Prostate gland (tissue), 2 donors: ENCODE measurements at places on chromosomes 12 and 14. TPM values are rescaled to one million over a fixed set of nuclear protein-coding genes. Genes with fewer than 3 reads are reported as not detected.

- DNase-seq: no peak
- H3K4me3 ChIP-seq: no peak overlapping the region
- no peaks in the 10 kb centered on the region for H3K36me3 ChIP-seq
- no peaks in the 10 kb centered on the region for H3K4me1 ChIP-seq
- no peak overlapping the region for H3K27ac ChIP-seq
Observed at GRCh38 chr12:77204083-77204482, 138.7 kb upstream of the E2F7 start.

DNA sequence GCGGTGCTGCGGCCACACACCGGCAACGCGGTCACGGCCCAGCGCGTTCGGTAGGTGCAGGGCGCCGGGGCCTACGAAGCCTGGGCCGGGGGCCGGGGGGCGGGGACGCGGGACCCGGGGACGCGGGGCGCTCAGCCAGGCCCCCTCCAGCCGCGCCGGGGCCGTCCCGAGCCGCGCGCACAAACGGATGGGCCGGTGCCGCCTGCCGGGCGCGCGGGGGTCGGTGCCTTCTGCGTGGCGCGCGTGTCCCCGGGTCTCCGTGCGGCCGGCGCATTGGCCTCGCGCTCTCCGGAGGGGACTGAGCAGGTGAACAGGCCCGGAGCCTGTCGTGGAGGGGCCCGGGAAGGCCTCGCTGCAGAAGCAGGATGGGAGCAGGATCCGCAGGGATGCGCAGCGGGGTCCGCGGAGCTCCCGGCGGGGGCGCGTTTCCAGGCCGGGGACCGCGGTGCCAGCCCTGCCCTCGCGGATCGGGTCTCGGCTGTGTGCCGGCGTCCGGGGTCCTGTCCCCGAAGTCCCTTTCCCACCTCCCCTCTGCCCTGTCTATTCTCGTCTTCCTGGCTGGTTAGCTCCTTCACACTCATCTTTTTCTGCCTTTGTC lies 421 bp downstream of the GLT1D1 start:
- H3K27me3 ChIP-seq: peaks cover 13% of the 10 kb centered on the region
- no peaks in the 10 kb centered on the region for H3K36me3 ChIP-seq
- DNase-seq: no peak
- H3K27ac ChIP-seq: no peak overlapping the region

Gene PIWIL1
- total RNA-seq: not detected

Gene OAS2
- 12.4 TPM for total RNA-seq

GRCh38 chr12:102652645-102653313 lies 172.4 kb upstream of the IGF1 start:
- no peaks in the 10 kb centered on the region for H3K27me3 ChIP-seq
- no peaks in the 10 kb centered on the region for H3K4me1 ChIP-seq
- no peak overlapping the region for H3K27ac ChIP-seq
- DNase-seq: no peak
- no peaks in the 10 kb centered on the region for H3K36me3 ChIP-seq

- no peaks in the 10 kb centered on the region for H3K4me1 ChIP-seq
- no peaks in the 10 kb centered on the region for H3K36me3 ChIP-seq
- no peaks in the 10 kb centered on the region for H3K27me3 ChIP-seq
- DNase-seq: no peak
- no peak overlapping the region for H3K27ac ChIP-seq
- no peak overlapping the region for H3K4me3 ChIP-seq
Observed at GRCh38 chr14:65006261-65006721, 19.6 kb downstream of the FNTB start.

GRCh38 chr14:76267322-76268046 lies 108.5 kb upstream of the ESRRB start:
- peak overlapping the region; percentile 21 for H3K4me3 ChIP-seq
- no peak overlapping the region for H3K27ac ChIP-seq
- H3K4me1 ChIP-seq: no peaks in the 10 kb centered on the region
- no peaks in the 10 kb centered on the region for H3K27me3 ChIP-seq
- DNase-seq: peak; percentile 12

Gene RPL6
- 1,506 TPM for total RNA-seq

Gene KIF21A
- total RNA-seq: 57.9 TPM

- H3K27me3 ChIP-seq: no peaks in the 10 kb centered on the region
- H3K4me3 ChIP-seq: no peak overlapping the region
- H3K36me3 ChIP-seq: no peaks in the 10 kb centered on the region
- DNase-seq: no peak
- no peaks in the 10 kb centered on the region for H3K4me1 ChIP-seq
Observed at GRCh38 chr14:35927727-35928126, 101.6 kb downstream of the BRMS1L start.

Gene CLEC6A
- not detected for total RNA-seq

Gene GNG2
- total RNA-seq: 2.7 TPM

DNA sequence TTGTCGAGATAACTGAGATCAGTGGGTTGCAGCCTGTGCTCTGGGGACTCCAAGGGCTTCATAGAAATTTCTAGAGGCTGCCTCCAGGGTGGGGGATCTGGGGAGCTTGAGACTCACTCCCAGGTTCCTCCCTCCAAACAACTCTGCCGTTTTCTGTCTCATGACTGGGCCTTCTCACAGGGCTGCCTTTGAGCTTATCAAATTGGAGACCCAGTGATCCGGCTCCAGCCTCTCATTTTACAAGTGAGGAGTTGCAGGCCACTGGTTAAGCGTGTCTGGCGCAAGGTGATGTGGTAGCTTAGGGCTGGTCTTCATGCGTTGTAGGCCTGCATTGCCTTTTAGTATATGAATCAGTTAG lies 85.8 kb downstream of the SLC25A47 start:
- H3K36me3 ChIP-seq: no peaks in the 10 kb centered on the region
- no peak overlapping the region for H3K27ac ChIP-seq
- peaks cover 5% of the 10 kb centered on the region for H3K4me1 ChIP-seq

Gene KCNMB4
- total RNA-seq: 1.5 TPM

Gene RFLNA
- total RNA-seq: 13.7 TPM

Gene MYG1
- 75.4 TPM for total RNA-seq

GRCh38 chr12:94143951-94144350 lies 4.4 kb upstream of the PLXNC1 start:
- no peak for DNase-seq
- H3K27me3 ChIP-seq: no peaks in the 10 kb centered on the region
- H3K27ac ChIP-seq: no peak overlapping the region
- no peaks in the 10 kb centered on the region for H3K4me1 ChIP-seq

DNA sequence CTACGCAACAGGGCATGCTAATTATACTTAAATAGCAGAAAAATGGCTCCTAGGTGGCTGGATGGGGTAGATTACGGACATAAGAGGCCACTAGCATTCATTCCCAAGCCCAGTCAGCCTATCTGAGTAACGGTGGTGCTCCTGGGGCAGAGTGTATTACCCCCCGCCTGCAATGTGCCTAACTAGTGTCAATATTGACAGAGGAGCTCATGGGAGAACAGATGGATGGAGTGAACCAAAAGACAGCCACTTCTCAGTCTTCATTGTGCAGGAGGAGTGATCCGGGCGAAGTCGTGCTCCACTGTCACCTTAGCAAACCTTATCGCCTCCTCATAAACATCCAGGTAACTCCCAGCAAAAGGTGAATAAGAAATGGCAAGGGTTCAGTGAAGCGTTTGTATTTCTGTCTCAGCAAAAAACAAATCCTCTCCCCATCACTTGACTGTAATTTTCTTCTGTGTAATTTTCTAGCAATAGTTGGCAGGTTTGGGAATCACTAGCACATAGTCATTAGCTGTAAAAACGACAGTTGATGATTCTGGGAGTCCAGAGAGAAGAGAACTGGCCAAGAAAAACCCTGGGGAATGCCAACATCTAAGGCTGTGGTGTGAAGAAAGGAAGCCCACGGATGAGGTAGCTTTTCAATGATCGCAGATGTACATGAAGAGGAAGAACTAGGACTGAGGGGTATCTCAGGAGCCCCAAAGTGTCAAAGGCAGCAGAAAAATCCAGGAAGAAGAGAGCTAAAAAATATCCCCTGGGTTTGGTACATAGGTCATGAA lies 126.6 kb upstream of the BCL2L14 start:
- H3K36me3 ChIP-seq: no peaks in the 10 kb centered on the region
- no peaks in the 10 kb centered on the region for H3K4me1 ChIP-seq
- no peak overlapping the region for H3K4me3 ChIP-seq
- H3K27me3 ChIP-seq: no peaks in the 10 kb centered on the region

Gene CLEC2A
- not detected for total RNA-seq

Gene TPH2
- total RNA-seq: not detected

GRCh38 chr12:63826006-63826585 lies 18.4 kb upstream of the SRGAP1 start:
- no peak overlapping the region for H3K27ac ChIP-seq
- DNase-seq: no peak
- H3K4me3 ChIP-seq: no peak overlapping the region
- no peaks in the 10 kb centered on the region for H3K4me1 ChIP-seq

Gene AKAP6
- 3.6 TPM for total RNA-seq

GRCh38 chr12:129961091-129961490 lies 57.3 kb upstream of the TMEM132D start:
- no peak overlapping the region for H3K27ac ChIP-seq
- no peaks in the 10 kb centered on the region for H3K36me3 ChIP-seq

GRCh38 chr14:52155651-52156213 lies 86.9 kb upstream of the NID2 start:
- no peaks in the 10 kb centered on the region for H3K36me3 ChIP-seq
- no peak overlapping the region for H3K4me3 ChIP-seq
- no peak for DNase-seq
- no peaks in the 10 kb centered on the region for H3K27me3 ChIP-seq
- no peaks in the 10 kb centered on the region for H3K4me1 ChIP-seq

Gene MPHOSPH9
- total RNA-seq: 24.3 TPM

- H3K36me3 ChIP-seq: no peaks in the 10 kb centered on the region
- H3K27me3 ChIP-seq: peaks cover 4% of the 10 kb centered on the region
- H3K4me1 ChIP-seq: no peaks in the 10 kb centered on the region
- H3K4me3 ChIP-seq: no peak overlapping the region
- no peak overlapping the region for H3K27ac ChIP-seq
- DNase-seq: no peak
Observed at GRCh38 chr14:101113108-101113612, 209.6 kb upstream of the RTL1 start.

GRCh38 chr12:108193917-108194316 lies 64.8 kb downstream of the WSCD2 start:
- no peaks in the 10 kb centered on the region for H3K4me1 ChIP-seq
- no peak overlapping the region for H3K27ac ChIP-seq
- DNase-seq: peak; percentile 9
- H3K4me3 ChIP-seq: no peak overlapping the region

GRCh38 chr12:95164656-95165055 lies 52.6 kb downstream of the FGD6 start:
- no peak overlapping the region for H3K27ac ChIP-seq
- peaks cover 6% of the 10 kb centered on the region for H3K4me1 ChIP-seq
- no peaks in the 10 kb centered on the region for H3K27me3 ChIP-seq
- DNase-seq: no peak
- no peaks in the 10 kb centered on the region for H3K36me3 ChIP-seq

Gene IL22
- total RNA-seq: not detected

DNA sequence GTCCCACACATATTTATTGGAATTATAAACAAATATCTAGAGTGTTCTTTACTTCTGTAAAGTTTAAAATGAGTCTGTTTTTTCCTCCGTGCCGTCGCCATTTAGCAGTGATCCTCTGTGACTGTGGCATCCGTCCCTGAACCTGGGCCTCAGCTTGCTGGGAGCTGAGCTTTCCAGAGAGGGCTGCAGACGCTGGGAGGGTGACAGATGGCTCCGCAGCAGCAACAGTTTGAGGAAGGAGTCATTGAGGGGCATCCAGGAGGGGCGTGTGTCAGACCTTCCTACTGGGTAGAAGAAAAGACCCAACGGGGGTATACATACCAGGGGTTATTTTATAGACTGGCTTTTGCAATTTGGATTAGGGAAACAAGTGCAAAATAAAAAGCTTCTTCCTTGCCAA lies 47.9 kb downstream of the NEUROD4 start:
- H3K36me3 ChIP-seq: no peaks in the 10 kb centered on the region
- H3K27me3 ChIP-seq: no peaks in the 10 kb centered on the region
- H3K4me3 ChIP-seq: no peak overlapping the region
- H3K27ac ChIP-seq: no peak overlapping the region
- DNase-seq: no peak
- H3K4me1 ChIP-seq: no peaks in the 10 kb centered on the region

DNA sequence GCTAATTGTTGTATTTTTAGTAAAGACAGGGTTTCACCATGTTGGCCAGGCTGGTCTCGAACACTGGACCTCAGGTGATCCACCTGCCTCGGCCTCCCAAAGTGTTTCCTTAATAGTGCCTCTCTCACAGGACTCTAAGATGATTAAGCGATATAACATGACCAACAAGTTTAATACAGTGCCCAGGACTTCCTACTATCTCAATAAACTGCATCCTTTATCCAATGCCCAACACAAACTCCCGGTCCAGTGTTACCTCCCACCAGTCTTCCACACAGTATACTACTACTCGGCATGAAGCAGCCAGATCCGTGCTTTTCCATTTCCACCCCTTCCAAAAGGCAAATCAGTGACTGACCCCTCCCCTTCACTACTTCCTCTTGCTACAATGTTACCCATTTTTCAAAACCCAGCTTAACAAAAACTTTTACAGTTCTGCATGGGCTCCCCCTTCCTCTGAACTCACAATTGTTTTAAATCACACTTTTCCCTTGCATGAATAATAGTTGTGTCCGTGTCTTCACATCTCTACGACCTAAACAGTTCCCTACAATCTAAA lies 900 bp downstream of the NOP2 start:
- H3K36me3 ChIP-seq: peaks cover 16% of the 10 kb centered on the region
- peak overlapping the region; percentile 86 for H3K27ac ChIP-seq
- H3K4me1 ChIP-seq: no peaks in the 10 kb centered on the region
- DNase-seq: no peak
- H3K27me3 ChIP-seq: no peaks in the 10 kb centered on the region

DNA sequence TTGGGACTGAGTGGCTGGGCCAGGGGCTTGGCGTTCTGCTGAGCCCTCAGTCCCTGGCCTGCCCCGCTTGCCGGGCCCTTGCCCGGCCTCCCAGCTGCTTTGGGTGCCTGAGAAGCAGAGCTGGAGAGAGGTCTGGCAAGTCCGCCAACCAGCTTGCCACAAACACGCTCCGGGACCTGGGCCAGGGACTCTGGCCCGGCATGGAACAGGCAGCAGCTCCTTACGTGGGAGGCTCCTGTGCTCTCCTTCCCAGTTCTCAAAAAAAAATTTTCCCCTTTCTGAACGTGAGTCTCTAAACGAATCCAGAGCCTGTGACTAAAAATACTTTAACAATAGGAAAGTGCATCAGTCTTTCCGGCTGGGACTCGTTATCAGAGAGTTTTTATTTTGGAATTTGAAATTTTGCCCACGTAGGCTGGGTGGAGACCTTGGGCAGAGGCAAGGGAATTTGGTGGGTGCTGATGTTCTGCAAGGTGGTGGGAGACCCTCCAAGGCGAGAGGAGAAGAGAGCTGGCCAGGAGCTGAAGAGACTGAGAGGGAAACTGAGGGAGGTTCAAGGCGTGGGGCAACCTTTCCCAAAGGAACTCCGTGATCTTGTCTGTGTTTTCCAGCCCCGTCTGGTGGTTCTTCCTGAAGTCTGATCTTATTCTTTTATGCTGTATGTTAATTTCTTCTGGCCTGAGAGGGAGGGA lies 6.8 kb upstream of the NR4A1 start:
- peak overlapping the region; percentile 97 for H3K27ac ChIP-seq
- peak; percentile 94 for DNase-seq
- peaks cover 24% of the 10 kb centered on the region for H3K4me1 ChIP-seq
- no peaks in the 10 kb centered on the region for H3K27me3 ChIP-seq
- no peak overlapping the region for H3K4me3 ChIP-seq
- H3K36me3 ChIP-seq: no peaks in the 10 kb centered on the region

Gene KRT83
- total RNA-seq: 0.74 TPM
